ENCODE measurements at places on chromosomes 1 and 21. TPM values are rescaled to one million over a fixed set of nuclear protein-coding genes. Genes with fewer than 3 reads are reported as not detected.

- no peak for DNase-seq
These were observed 489.3 kb downstream of the AMY1C start for GRCh38 chr1:104238991-104239390.

ZNF593OS gene
- not detected for total RNA-seq

DNA sequence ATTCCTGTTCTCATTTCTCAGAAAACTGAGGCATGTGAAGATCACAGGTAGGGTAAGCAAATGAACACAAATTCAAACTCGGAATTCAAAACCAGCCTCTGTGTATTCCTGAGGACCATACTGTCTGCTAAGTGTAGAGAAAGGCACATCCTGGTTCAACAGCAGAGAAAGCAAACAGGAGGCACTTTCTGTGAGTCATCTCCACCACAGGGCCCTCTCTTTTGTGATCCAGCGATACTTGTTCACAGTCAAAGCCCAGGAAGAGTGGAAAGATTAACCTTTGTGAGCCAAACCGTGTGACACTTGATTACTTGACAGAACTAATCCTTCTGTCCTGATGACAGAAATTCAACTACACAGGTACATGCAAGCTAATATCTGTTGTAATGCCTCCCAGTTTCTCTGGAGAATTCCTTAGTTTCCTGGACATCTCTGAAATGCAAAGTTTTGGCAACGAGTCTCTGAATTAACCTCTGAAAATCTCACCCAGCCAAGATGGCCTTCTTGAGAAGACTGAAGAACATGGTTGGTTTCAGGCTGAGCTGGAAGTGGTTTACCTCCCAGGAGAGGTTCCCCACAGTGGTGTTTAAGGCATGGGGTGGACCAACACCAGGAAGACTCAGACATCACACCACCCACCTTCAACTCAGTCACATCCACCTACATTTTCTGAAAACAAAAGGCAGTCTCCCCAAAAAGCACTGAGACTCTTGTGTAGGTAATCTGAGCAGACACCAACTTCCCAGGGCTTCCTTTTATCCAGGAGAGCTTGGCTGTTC, 98.2 kb upstream of the ERG start:
- DNase-seq = no peak

PUM1 gene
- total RNA-seq = 112 TPM

CLDN17 gene
- total RNA-seq = not detected

Data from activated naive CD8-positive, alpha-beta T cell treated with anti-CD3 and anti-CD28 coated beads, Interleukin-2, amount 10 ng/mL, durations not matched to agents 7 days and 5 days (primary cell).